ENCODE measurements at places on chromosomes 11 and 22.

DNA sequence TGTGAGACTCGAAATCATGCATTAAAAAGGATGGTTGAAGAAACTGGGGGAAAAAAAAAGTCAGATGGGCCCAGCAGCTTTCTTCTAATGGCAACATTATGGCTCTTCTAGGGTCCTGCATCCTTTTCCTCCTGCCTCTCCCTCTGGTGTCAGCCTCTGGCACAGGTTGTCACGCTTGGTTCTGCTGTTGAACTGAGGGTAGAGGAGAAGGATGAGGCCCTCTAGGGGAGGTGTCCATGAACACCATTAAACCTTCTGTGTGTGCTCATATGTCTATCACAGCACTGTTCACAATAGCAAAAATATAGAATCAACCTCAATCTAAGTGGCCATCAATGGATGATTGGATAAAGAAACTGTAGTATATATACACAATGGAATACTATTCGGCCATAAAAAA, 36.0 kb downstream of the BUD13 start:
- ATAC-seq, result no peak

DNA sequence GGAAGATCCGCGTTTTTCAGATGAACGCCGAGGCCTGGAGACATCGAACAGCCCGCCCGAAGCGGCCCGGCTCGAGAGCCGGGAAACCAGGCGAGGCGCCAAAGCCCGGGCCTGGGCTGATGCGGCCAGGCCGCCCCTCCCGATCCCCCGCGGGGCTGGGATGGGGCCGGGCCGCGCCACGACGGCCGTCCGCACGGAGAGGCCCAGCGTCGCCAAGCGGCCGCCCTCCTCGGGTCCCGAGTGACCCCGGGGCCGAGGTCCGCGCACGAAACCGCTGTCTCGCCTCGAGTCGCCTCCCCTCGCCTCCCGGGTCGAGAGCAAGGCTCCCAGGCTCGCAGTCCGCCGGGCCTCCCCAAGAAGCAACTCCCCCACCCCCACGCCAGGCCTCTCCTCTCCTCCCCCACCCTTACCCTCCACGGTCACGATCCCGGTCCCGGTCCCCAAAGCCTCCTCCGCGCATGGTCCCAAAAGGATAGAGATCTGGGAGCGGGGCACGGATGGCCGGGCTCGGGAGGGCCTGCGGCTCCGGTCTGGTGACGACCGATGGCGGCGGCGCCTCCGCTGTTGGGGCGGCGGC, 482 bp downstream of the DDX17 start:
- ATAC-seq, result peak; percentile 64

GRCh38 chr11:67366546-67366945, 6.9 kb downstream of the CLCF1 start:
- no peak for ATAC-seq

GRCh38 chr11:94926698-94927237, 46.6 kb downstream of the CWC15 start:
- ATAC-seq, result peak; percentile 87

DNA sequence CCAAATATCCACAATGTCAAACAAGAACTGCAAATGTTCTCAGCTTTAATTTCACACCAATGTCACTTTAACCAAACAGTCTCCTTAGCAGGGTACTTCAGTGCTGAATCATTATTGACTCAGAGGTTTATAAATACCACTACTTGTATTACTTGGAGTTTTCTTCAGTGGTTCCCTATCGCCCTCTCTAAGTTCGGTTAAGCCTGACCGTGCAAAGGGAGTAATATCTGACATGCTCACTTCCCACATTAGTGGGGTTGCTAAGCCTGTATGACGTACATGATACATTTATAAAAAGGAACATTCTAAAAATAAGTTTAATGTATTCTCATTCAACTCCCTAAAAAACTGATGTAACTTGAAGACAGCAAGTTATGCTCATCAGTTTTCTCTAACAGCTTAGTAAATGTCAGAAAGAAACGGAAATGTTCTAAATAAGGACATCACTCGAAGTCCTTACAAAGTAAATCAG, 93.1 kb upstream of the ZC3H12C start:
- peak; percentile 88 for ATAC-seq

- no peak for ATAC-seq
These were observed 100.8 kb upstream of the CLPB start for GRCh38 chr11:72535194-72535547.

Data from SK-N-SH treated with all-trans-retinoic acid at 6 μM for 48 hours (cell line).